ENCODE measurements at places on chromosomes 4 and X.
A peak's percentile ranks its signal among the peaks of the same experiment; 100 is the strongest.

GRCh38 chrX:96703816-96704215 lies 19.2 kb downstream of the DIAPH2 start:
- peak; percentile 4 for DNase-seq

DNA sequence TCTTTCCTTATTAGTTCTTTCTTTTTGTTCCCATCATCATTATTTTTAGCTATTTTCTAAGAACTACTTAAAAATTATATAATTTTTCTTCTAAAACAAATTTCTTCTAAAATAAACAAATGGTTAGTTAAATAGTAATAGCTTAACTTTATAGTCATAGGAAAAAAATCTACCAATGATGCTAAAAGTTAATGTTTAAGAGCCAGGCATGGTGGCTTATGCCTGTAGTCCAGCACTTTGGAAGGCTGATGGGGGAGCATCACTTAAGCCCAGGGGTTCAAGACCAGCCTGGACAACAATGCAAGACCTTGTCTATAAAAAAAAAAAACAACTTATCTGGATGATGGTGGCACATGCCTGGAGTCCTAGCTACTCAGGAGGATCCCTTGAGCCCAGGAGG lies 127.1 kb upstream of the ANXA3 start:
- peak; percentile 14 for DNase-seq

GRCh38 chr4:68576272-68577125 lies at the start of gene UGT2B17:
TSS of gene UGT2B17 (minus strand) at chr4:68576322. CDS start at chr4:68568484, 7,838 bp downstream.
- no peak for DNase-seq

- DNase-seq, result no peak
Observed at GRCh38 chrX:129496625-129497024, 26.7 kb downstream of the SMARCA1 start.

DNA sequence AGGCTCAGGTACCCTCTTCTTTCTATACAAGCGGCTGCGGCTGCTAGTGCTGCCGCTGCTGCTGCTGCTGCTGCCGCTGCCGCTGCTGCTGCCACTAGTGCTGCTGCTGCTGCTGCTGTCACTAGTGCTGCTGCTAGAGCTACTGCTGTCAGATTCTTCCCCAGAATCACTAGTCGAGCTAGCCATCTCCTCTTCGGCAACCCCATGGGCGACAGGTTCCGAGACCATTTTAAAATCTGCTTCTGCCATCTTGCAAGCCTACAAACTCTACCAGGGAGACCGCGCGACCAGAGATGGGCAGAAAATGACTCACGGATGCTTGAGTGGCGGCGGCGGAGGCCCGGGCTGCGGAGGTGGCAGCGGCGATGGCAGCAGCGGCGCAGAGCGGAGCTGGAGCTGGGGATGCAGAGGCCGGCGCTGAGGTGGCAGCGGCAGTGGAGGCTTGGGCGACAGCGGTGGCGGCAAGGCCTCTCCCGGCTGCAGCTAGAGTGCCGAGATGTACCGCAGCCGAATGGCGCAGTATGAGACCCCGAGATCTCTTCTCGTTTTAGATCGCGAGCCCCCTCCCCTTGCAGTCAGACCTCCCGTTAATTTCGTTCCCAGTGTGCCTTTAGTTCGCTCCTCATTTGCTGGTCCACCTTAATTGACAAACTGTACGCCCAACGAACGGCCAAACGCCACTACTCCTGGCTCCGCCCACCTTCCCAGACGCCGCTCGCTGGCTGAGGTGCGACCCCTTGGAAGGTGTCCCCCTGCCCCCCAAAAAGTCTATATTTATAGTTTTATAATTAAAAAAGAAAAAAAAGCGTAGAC lies at the start of gene NAP1L3:
TSS of gene NAP1L3 (minus strand) at position 523 of the 813 bp plus-strand sequence. CDS start at position 249, 274 bp downstream.
- no peak for DNase-seq

GRCh38 chr4:127709456-127709855 lies 20.7 kb upstream of the SLC25A31 start:
- DNase-seq, result no peak

- DNase-seq, result no peak
Observed at GRCh38 chrX:39473812-39474211, 623.9 kb downstream of the BCOR start.

DNA sequence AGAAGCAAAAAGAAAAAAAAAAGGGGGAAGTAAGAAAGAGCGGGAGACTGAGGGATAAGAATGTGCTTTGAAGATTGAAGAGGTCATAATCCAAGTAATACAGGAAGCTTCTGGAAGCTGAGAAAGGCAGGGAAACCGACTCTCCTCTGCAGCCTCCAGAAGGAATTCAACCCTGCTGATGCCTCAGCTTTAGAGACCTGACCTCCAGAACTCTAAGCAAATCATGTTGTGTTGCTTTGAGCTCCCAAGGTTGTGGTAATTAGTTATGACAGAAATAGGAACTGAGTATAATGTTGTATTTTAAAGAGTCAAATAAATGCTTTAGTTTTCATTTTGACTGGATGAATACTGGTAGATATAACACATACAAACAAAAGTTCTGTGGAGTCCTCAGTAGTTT lies 48.0 kb upstream of the FAT1 start:
- no peak for DNase-seq

DNA sequence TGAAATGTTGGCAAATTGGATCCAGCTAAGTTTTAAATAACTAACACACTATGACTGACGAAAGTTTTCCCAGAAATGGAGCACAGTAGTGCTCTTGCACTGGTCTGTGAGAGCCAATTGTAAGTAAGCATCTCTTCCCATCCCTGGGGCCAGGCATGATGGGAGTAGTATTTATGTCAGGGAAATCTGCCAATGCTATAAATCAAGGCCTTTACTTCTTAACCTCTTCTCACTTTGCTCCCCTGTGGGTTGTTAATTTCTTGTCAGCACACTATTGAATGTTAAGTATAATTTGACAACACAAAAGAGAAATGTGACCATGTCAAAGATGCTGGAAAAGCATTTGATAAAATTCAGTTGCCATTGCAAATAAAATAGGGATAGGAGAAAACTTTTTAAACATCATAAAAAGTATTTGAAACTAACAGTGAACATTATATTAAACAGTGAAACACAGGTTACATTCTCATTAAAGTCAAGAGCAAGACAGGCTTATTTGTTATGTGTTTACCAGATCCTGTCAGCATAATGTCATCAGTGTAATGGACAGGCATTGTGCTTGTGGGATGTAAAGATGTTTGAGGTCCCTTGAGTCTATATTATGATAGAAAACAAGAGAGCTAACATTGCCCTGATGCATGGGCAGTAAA lies 5.0 kb downstream of the F8A1 start:
- no peak for DNase-seq

GRCh38 chr4:132691668-132692067 lies 457.4 kb upstream of the PCDH10 start:
- DNase-seq, result no peak
